SW 1271 (cell line): ENCODE measurements at places on chromosomes 13 and 19.
A peak's percentile ranks its signal among the peaks of the same experiment; 100 is the strongest.

DNA sequence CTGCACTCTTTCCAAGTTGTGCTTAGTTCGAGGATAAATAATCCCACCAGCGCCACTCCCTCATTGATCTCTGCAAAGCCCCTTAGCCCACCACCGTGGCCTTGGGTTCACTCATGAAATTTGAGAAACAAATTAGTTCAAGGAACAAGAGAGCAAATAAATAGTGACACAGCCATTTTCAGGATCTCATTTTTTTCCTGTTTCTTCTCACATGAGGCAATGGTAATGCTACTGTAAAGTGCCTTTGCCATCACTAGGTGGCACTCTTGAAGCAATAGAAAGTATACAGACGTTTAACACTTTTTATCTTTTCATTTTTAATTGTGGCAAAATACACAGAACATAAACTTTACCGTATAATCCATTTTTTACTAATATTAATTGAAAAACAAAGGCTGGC lies 76.8 kb upstream of the ZNF835 start:
- DNase-seq: no peak

DNA sequence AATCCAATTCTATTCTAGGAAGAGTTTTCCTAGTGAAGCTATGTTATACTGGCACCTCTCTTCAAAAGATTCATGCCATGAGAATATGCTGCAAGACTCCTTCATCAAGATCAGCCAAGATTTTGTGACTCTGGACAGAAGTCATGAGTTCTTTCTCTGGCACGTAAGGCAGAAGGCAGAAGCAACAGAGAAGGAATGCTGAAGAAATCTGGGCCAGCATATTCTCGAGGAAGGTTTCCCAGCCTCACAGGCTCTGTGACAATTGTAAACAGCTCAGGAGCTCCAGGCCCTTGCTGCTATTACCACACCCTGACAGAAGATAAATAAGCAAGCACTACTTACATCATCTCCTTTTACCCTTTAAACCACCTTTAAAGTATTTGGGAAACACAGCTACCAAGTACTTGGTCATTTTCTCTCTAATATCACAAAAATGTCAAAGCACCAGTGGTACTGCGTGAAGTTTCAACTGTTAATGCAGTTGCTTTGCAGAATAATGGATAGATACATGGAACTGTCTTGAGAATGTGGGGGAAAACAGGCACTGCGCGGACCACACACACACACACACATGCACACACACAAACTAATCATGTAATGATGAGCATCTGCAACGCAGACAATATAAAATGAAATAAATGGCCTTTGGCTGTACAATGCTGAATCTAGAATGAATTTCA lies 55.4 kb downstream of the INTS6 start:
- DNase-seq: no peak

GRCh38 chr19:28966737-28967399 lies 246.1 kb downstream of the UQCRFS1 start:
- no peak for DNase-seq

DNA sequence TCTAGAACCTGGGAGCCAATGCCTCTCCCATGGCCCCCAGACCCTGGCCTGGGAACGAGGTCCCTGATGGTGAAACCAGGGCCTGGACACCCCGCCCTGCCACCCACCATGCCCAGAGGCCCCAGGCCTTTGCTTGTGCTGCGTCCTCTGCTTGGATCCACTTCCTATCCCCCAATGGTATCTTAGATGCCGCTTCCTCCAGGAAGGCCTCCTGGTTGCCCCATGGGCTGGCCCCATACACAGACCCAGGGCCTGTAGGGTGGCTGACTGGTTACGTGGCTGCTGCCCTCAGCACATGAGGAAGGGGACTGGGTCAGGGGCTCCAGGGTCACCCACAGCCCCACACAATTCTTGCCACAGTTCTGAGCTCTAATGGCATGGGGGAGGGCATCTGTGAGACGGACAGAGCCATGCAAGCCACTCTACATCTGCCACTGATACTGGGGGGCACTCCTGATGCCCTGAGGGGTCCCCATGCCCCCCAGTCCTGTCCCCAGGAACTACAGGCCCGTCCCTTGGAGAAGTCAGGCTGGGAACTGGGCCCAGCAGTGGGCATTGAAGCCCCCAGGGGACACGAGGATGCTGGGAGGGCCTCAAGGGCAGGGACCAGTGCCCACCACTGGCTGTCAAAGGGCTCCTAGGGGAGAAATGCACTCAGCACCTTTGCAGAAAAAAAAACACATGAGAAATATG lies 5.0 kb downstream of the RPL36 start:
- DNase-seq: no peak

DNA sequence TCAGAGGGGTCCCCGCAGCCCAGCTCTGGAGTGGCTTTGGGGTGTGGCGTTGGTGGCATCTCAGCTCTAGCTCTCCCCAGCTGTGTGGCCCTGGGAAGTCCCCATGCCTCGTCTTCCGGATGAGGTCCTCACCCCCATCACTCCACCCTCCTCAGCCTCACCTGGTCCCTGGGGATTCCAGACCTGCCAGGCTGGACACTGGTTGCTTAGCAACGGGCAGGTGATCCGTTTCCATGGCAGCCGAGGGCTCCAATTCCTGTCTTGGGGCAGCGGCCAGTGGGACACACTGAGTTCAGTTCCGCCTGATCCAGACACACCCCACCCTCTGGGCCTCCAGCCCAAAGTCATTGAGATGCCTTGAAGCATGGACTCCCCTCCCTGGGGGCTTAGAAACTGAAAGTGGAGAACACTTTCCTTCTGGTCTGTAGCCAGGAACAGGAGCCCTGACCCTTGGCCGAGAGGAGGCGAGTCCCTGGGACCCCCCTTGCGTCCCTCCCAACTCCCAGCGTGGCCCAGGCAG lies 7.7 kb upstream of the MISP start:
- DNase-seq: no peak

GRCh38 chr19:11693505-11694499 lies 44.9 kb downstream of the ZNF823 start:
- DNase-seq: peak; percentile 68
